NCI-H2029 (cell line): ENCODE measurements at places on chromosomes 2 and 18.

DNA sequence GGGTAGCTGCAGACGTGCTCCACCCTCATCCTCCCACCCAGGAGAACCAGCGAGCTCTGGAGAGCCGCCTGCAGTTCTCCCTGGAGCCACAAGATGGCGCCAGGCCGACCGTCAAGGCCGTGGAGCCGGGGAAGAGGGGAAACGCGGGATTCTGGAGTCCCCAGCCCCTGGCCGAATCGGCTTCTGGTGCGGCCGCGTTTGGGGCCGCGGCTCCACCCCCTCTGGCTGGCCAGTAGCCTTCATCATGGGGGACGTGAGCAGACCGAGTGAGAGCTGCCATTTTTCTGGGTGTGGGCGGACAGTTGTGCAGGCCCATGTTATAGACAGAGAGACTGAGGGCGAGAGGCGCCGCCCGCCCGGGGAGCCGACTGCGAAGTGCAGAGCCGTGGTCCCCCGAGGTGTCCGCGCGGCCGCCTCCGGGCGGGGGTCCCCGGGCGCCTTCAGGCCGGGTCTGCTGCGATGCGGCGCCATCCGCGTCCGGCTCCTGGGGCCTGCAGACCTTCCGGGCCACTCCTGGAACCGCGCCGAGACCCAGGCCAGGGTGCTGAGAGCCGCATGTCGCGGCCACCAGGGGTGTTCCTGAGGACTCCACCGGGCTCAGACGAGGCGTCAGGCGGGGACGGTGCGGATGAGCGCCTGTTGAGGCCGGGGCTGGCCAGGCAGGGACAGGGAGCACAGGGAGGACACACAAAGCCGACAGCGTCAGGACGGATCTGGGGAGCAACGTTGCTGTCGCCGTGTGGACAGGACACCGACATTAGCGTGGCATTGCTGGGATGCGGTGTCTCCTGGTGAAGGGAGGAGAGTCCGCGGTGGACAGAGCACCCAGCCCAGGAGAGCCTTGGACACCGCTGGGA, 418.2 kb upstream of the HS6ST1 start:
- DNase-seq = peak; percentile 59

DNA sequence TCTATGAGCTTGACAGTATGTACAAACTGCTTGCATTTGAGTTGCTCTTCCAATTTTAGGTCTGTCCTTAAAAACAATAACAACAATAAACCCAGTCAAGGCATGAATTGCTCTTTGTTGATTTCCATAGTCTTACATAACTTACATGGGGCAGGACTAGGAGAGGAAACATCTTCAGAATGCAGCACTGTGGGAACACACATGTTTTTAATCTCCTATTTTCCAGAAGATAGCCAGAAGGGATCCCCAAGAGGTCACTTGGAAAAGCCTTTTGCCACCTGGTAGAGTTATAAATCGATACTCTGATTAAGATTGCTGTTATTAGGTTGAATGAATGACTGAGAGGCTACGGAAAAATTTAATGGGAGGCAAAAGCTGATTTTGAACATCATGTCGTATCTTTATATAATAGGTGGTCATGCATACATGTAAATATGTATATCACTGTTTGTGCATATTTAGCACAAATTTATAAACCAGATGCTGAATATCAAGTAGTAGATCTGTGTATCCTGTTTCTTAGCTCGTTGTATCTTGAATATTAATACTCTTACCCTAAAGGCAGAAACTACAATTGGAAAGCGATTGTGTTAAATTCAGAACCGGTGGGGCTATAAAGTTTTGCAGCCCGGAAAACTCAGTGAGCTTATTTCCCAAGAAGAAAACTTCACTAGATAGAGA, 479.4 kb upstream of the TCF4 start:
- no peak for DNase-seq

GRCh38 chr2:42513252-42513918, 19.6 kb upstream of the KCNG3 start:
- DNase-seq = no peak

DNA sequence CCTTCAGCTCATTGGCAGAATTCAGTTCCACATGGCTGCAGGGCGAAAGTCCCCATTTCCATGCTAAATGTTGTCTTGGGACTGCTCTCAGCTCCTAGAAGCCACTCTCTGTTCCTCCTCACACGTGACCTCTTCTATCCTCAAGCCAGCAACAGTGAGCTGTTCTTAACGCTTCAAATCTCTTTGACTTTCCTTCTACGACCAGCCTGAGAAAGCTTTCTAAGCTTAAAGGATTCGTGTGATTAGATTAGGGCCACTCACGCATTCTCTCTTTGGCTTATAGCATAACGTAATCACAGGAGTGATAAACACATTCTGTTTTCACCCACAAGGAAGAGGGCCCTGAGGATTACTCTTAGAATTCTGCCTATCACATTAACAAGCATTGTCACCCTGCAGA, 29.8 kb upstream of the LAMA1 start:
- DNase-seq = no peak

DNA sequence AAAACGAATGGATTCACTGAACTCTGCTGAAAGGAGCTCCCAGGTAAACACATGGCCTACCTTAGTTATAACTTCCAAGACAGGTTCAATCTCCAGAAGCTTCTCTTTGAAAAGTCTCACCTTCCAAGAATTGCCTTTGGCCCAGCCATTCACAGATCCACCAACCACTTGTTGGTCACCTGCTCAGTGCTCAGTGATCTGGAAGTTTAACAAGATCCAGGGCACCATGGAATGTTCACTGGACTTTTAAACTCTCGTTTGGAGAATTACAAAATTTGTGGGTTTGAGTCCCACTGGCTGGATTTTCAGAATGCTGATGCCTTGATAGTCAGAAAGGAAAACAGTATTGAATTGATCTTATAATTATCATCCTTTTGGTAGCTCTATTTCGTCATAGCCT, 9.4 kb downstream of the GPR39 start:
- DNase-seq = no peak
